KBM-7 (cell line): ENCODE measurements at places on chromosomes 11 and 22.

GRCh38 chr11:3058753-3059664 lies 1.8 kb upstream of the CARS1 start:
- no peak for DNase-seq

DNA sequence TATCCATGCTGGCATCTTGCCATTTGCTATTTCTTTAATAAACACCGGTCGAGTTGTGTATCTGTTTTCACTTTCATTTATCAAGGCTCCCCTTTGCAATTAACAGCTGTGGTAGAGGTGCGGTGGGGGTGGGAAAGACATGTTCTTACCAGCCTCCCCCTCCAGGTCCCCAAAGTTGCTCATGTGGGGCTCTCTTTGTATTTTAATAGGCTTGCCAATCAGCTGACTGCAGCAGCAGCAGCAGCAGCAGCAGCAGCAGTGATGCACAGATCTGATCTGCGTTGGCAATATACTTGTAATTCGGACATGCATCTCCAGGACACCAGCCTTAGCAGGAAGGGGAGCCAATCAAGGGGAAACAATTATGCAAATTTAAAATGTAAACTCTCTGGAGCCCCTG lies 40.3 kb upstream of the E2F8 start:
- no peak for DNase-seq

DNA sequence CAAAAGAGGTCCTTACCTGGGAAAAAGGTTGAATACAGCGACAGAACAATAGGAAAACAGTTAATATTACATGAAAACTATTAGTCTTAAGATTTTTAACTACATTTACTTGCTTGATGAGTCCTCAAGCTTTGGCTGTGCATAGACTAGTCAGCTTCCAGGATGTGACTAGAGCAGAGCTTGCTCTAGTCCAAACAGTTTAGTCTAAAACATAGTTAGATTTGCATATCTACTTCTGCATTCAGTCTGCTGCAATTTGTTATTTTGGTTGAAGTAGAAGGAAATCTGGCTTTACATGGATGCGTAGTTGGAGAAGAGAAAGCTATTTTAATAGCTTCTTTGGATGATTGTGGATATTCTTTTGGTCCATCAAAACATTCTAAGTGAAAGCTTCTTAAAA lies 95.3 kb upstream of the ALKBH3 start:
- no peak for DNase-seq

GRCh38 chr22:39179401-39179827 lies 26.9 kb upstream of the CBX7 start:
- no peak for DNase-seq

DNA sequence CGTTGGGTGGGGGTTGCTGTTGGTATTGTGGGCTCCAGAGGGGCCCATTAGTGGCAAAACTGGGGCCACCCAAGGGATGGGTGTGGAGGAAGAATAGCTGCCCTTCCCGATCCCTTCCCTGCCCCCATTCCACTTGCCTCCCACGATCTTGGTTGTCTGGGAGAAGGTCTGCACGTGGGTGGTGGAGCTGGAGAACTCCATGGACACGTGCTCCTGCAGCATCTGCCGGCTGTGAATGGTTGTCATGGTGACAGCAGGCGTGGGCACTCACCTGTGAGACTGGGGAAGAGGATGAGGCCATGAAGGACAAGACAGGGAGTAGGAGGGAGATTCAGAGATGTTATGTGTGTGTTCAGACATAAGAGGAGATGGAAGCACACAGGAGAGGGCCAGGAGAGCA lies 2.0 kb downstream of the IGSF22 start:
- DNase-seq = no peak

DNA sequence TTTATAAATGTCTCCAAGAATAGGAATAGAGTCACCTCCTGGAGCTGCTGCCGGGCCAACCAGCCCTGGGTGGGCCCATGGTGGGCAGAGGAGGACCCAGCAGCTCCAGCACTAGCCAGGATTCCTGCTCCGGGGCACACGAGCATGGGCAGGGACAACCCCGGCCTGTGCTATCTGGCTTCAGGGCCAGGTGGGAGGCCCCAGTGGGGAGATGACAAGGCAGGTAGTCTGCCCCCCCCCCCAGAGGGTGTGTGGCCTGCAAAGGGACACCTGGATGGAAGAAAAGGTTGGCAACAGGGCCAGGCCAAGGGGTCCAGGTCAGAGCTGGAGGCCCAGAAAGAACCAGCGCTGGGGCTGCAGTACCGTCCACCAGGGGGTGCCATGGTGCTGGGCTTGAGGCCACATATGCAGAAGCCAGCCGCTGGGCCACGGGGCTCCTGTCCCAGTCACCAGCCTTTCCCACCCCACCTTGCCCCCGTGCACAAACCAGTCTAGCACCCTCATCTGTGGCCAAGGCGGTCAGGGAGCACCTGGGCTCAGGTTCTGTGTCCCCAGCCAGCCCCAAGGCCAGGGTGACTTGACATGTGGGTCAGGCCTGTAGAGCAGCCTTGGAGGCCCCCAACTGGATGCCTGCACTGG lies 3.4 kb downstream of the TSPAN32 start:
- peak; percentile 71 for DNase-seq

DNA sequence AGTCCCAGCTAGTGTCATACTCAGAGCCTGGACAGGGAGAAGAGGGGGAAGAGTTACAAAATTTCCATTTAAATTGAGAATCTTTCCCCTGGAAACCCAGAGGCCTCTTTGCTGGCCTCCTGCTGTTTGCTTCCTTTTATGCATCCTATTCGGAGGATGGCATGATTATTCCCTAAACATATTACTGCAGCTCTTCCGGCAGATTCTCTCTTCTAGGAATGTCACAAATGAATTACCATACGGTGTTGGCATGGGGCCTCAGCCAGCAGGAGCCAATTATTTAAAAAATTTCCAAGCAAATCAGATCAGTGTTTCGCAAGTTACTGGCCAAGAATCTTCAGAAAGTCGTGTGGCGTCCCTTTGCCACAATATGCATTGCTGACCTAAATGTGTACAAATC lies 326.7 kb upstream of the NCAM1 start:
- DNase-seq = no peak

DNA sequence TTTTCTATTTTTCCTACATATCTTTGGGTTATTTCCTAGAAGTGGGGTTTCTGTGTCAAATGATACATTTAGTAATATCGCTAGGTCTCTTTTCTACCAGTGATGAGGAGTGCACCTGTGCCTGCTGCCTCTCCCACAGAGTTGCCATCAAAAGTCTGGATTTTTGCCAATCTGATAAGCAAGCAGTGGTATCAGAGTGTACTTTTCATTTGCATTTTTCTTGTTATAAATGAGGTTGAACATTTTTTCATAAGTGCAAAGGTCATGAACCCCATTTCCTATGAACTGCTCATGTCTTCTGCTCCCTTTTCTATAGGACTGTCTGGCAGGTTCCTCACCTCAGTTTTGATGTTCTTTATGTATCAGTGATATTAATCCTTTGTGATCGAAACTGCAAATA lies 1.7 kb downstream of the TRPM5 start:
- DNase-seq = no peak

DNA sequence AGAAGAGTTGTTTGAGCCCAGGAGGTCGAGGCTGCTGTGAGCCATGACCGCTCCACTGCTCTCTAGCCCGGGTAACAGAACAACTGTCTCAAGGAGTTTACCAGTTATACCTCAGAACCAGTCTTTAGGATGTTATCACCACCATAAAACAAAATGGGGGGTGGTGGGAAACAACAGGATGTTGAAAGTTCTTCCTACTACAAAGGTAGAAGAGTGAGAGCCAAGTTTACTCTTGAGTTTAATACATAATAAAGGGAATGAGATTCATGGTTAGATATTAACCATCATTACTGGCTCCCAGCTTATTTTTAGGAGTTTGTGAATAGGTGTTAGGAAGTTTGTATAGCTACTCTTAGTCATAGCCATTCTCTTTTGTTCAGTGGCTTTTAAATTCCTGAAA lies 78.8 kb upstream of the HORMAD2 start:
- no peak for DNase-seq

DNA sequence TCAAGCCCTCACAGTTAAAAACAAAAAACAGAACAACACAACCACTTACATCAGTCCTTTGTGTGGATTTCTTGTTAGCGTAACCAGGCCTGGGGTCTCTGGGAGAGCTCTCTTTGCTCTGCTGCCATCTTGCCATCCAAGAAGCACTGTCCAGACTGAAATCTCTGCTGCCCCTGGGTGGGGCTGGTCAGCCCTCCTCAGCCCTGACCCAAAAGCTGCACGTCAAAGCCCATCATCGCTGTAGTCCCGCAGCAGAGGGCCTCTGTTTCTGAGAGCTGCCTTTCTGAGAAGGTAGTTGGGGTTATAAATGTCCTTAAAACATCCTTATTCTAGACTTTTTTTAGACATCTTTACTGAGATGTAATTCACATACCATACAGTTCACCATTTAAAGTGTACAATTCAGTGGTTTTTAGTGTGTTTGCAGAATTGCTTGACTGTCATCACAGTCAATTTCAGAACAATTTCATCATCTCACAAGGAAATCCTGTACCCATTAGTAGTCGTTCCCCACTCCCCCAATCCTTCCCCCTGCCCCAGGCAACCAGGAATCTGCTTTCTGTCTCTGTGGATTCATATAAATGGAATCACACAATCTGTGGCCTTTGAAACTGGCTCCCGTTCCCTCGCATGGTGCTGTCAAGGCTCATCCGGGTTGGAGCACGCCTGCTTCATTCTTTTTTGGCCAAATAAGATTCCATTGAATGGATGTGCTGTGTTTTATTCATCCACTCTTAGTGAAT lies 94.9 kb downstream of the TBC1D22A start:
- DNase-seq = no peak

DNA sequence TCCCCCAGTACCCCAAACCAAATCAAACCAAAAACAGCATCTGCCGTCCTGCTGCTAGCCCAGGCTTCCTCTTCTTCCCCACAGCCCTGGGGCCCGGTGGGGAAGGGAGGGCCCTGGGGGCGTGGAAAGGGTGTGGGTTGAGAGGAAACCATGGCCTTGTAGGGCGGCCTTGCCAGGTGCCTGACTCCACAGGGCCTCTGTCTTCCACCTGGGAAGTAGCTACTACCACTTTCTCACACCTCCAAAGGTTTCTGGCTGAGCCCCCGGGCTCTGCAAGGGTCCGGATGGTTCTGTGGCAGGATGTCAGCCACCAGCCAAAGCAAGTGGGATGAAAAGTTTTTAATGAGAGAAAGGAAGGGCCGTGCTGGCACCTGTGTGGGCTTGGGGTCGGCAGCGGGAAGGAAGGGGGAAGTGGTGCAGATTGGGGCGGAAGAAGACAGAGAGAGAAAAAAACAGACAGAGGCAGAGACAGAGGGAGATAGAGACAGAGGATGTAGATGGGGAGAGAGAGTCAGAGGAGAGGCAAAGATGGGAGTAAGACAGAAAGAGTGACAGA lies 10.5 kb downstream of the TPST2 start:
- peak; percentile 87 for DNase-seq

GRCh38 chr11:101553891-101554292 lies 29.9 kb downstream of the TRPC6 start:
- no peak for DNase-seq

GRCh38 chr22:32859743-32860142 lies 58.2 kb downstream of the TIMP3 start:
- DNase-seq = no peak

- no peak for DNase-seq
These were observed 345.8 kb downstream of the CNTN5 start for GRCh38 chr11:99366546-99366945.

GRCh38 chr11:78605296-78605695 lies 30.6 kb upstream of the NARS2 start:
- DNase-seq = no peak

- DNase-seq = no peak
These were observed 47.5 kb upstream of the SCUBE2 start for GRCh38 chr11:9138612-9139579.

GRCh38 chr22:37449331-37450001 lies 22.2 kb upstream of the ELFN2 start:
- peak; percentile 69 for DNase-seq

DNA sequence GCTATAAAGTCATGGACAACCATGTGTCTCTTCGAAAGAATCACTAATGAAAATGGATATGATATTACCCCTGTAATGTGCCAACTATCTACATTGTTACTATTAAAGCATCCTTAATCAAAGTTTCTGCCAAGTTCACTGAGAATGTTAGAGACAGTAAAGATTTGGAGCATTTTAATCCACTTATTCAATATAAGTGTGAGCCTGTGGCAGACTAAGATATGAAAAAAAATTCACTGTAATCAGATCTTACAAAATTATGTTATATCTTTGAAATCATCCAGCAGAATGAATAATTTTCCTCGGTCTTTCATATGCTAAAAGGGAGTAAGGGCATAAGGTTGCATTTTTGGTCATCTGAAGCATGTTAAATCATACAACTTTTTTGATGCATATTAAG lies 49.9 kb downstream of the MAML2 start:
- no peak for DNase-seq

DNA sequence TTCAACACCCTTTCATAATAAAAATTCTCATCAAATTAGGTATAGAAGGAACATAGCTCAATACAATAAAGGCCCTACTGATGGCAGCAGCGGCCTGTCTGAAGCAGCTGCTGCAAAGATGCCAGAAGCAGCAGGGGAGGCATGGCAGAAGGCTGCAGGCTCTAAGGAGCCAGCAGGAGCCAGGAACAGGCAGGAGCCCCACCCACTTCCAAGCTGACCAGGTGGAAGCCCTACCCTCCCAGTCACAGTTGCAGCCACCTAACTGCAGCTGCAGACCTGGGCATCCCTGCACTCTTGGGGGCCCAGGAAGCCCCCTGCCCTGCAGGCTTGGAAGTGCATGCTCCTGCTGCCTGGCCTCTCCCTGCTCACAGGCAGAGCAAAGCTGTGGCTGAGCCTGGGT lies 18.2 kb upstream of the OR6A2 start:
- no peak for DNase-seq

GRCh38 chr22:44996648-44997047 lies 13.2 kb downstream of the PHF21B start:
- DNase-seq = no peak

GRCh38 chr11:37973941-37974340 lies 1375.9 kb upstream of the RAG2 start:
- no peak for DNase-seq

GRCh38 chr11:59076876-59077571 lies 9.1 kb upstream of the GLYATL1B start:
- DNase-seq = peak; percentile 72

DNA sequence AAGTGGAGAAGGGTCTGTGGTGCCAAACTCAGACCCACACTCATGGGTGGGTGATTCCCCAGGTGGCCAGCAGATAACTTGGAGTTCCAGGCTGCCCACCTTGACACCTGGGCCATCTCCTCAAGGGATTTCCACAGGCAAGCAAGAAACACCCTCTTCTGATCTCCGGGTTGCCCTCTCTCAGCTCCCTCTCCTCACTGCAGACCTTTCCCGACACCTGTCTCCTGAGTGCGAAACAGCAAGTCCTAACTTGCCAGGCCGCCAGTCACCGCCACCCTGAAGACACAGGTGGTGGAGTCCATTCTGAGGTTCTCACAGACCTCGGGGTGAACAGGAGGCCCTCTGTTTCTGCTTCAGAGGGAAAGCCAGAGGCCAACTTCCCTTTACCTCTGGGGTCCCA lies 16.6 kb downstream of the GALNT18 start:
- no peak for DNase-seq

- DNase-seq = no peak
These were observed 8.3 kb downstream of the IGF2 start for GRCh38 chr11:2130881-2131352.
